ENCODE measurements at places on chromosomes 3 and 15.

DNA sequence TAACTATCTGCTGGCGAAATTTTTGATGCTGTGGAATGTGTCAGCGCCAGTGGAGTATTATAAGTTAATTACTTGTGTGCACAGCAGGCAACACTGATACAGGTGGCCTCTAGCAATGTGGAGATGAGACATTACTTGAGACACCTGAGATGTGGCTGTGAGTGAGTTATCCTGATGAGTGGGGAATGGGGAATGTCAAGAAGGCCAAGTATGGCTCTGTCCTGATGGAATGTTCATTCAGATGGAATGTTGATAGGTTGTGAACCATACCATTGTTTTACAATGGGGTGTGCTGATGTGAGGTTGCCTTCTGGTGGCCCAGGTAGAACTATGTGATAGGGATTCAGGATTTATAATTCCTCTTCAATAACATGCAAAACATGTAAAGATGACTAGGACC lies 404.8 kb downstream of the PTPRG start:
- DNase-seq, result no peak

DNA sequence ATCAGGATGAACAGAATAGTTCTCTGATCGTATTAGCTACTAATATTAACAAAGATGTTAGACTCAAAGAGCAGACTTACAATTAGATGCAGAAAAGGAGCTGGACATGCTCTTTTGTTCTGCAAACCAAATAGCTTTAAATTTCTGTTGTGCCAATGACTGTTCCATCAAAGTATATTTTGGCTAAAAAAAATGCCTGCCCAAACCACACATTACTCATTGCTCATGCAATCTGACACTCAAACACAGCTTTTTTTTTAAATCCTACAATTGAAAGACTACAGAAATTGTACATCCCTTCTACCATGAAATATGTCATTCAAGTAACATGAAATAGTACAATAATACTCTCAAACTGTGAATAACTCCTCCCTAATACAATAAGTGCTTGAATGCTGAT lies 48.6 kb downstream of the SHOX2 start:
- DNase-seq, result no peak

GRCh38 chr3:189446959-189447560 lies 184.1 kb upstream of the TP63 start:
- DNase-seq, result no peak

GRCh38 chr3:29270752-29271151 lies 10.1 kb upstream of the RBMS3 start:
- no peak for DNase-seq

Measured in substantia nigra (tissue), 51 donors.